ENCODE measurements at places on chromosomes 5 and 9.

DNA sequence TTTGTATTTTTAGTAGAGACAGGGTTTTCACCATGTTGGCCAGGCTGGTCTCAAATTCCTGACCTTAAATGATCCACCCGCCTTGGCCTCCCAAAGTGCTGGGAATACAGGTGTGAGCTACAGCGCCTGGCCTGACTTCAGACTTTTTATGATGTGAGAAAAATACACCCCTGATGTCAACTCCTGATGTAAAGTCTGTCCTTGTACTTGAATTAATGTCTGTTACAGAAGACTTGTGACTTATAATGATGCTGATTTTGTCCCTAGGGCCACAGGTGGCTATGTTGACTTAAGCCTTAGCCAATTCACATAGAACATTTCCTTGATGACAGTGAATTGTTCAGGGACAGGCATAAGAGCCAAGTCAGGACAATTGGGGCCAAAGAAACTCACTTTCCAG lies 42.5 kb upstream of the MELK start:
- no peak for DNase-seq

DNA sequence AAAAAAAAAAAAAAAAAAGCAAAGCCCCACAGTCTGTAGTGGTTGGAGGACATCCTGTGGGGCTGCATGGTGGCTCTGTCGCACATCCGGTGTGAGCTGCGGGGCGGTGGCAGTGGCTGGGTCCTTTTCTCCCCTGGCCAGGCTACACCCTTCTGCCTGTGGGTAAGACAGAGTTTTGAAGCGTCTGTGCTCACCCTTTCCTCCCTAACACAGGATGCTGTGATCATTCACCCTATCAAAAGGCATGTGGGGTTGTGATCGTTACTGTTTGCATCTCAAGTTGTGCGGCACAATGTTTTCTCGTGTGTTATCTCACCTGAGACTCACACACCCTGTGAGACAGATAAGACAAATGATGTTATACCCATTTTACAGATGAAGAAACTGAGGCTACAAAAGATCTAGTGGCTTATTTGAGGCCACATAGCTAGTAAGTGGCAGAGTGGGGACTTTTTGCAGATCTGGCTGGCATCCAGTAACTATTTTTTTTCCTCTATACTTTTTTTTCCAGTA lies 17.5 kb downstream of the IRF1 start:
- no peak for DNase-seq

- no peak for DNase-seq
Observed at GRCh38 chr5:38809388-38810359, 36.1 kb upstream of the OSMR start.

- no peak for DNase-seq
Observed at GRCh38 chr9:92265154-92265553, 28.3 kb downstream of the IARS1 start.

GRCh38 chr5:174073122-174073660 lies 27.7 kb downstream of the NSG2 start:
- no peak for DNase-seq

GRCh38 chr9:10230512-10230911 lies 382.3 kb downstream of the PTPRD start:
- no peak for DNase-seq

- DNase-seq: no peak
Observed at GRCh38 chr5:78691084-78691960, 42.8 kb upstream of the LHFPL2 start.

- no peak for DNase-seq
Observed at GRCh38 chr5:137858223-137858916, 9.3 kb upstream of the MYOT start.

- DNase-seq: no peak
Observed at GRCh38 chr9:108727580-108728111, 128.1 kb downstream of the ACTL7B start.

GRCh38 chr5:87899721-87900131 lies 368.9 kb downstream of the TMEM161B start:
- DNase-seq: no peak

DNA sequence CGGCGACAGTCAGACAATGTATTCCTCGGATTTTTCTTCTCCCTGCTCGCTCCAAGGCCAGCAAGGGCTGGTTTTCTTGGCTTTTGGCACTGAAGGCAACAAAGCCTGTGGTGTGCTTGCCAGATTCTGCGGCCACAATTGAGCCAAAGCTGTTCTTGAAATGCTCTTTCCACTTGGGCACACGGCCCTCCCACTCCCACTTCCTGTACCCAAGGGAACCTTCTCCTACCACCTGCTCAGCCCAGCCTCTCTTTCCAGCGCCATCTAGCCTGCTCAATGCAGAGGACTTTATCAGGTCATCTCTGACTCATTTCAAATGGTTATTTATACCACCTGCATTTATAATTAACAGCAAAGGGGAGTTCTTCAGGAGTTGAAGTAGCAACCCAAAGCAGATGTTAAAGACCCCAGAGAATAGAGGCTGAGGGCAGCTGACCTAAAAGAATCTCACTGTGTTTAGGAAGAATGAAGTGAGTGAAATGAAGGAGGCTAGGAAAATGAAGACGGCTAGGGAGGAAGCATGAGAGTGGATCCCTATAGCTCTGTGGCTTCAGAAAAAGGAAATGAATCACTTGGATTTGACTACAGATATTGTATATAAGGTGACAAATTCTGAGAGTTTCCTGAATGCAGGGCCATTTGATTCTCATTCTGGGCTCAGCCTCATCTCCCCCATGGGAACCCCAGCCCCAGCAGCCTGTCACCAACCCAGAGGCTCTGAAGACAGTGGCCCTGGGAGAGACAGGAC lies 439.0 kb downstream of the ENC1 start:
- DNase-seq: no peak

DNA sequence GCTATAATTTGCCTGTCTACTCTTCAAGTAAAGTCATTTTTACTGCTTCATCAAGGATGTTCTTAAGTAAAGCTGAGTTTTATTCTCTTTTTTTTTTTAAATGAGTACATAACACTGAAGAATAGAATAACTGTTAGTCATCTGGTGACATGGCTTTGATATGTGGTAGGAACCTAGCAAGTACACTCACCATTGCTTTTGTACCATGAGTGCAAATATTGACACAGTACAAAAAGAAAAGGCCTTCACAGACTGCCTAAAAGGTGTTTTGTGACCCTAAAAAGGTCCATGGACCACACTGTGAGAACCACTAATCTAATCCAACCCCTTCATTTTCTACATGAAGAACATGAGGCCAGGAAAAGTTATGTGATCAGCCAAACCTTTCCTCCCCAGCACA lies 55.0 kb downstream of the ECPAS start:
- no peak for DNase-seq

DNA sequence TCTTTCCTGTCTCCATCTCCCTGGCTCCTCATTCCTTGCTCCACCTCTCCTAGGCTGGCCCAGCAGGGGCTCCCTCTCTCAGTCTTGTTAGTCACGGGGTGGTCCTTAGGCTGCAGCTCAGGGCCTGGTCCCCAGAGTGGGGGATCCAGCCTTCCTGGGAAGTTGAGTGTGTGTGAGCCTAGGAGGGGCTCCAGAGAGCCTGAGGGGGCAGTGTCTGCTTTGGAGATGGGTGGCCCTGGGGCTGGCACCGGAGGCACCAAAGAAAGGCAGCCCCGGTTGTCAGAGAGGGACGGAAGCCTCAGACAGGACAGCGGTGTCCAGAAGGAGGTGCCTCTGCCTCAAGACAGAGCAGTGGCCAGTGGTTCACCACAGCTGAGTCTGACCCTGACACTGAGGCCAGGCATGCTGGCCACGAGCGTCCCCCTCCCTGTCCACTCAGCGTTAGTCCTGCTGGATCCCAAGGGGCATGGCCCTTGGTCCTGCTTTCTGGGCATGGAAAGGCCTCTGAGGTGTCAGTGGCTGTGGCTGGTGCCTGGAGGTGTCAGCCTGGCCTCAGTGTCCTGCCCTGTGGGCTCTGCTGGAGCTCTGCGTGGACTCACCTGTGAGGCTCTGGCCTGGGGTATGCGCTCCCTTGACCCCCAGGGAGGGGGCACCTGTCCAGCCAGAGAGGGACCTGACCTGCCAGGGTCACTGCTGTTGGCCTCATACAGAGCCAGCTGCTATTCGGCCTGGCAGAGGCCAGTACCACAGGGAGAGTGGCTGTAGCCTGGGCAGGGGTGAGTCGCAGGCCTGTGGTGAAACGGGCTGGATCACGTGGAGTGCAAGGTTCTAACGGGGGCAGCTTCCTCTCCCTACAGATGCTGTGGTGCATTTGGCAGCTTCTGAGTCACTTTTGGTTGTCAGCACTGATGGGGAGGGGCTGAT lies 130.6 kb downstream of the CACNA1B start:
- DNase-seq: no peak

GRCh38 chr5:31119938-31120641 lies 73.4 kb upstream of the CDH6 start:
- DNase-seq: no peak

DNA sequence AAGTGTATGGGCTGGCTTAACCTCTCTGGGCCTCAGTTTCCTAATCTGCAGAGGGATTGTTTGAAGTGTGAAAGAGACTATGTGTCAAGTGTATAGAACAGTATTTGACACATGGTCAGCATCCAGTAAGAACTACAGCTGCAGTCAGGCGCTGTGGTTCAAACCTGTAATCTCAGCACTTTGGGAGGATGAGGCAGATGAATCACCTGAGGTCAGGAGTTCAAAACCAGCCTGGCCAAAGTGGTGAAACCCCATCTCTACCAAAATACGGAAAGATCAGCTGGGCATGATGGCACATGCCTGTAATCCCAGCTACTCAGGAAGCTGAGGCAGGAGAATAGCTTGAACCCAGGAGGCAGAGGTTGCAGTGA lies 31.9 kb upstream of the STING1 start:
- DNase-seq: no peak

- no peak for DNase-seq
Observed at GRCh38 chr9:99876190-99876589, 30.3 kb upstream of the STX17 start.

GRCh38 chr9:132182314-132183091 lies 20.6 kb downstream of the NTNG2 start:
- DNase-seq: no peak

- no peak for DNase-seq
Observed at GRCh38 chr5:15796557-15796956, 296.6 kb downstream of the FBXL7 start.

- DNase-seq: no peak
Observed at GRCh38 chr5:103362211-103362610, 103.6 kb downstream of the MACIR start.

GRCh38 chr5:62306896-62307689 lies 1.1 kb downstream of the KIF2A start:
- DNase-seq: peak; percentile 27

- DNase-seq: no peak
Observed at GRCh38 chr9:84807870-84808390, 138.4 kb downstream of the NTRK2 start.
